ENCODE measurements at places on chromosomes 16 and 17.

GRCh38 chr17:81148986-81149533 is 16.2 kb upstream of the PVALEF start:
- DNase-seq, result no peak

GRCh38 chr16:70304892-70305448 is 6.0 kb downstream of the DDX19B start:
- no peak for DNase-seq

- no peak for DNase-seq
These were observed 176.2 kb downstream of the SNX29 start for GRCh38 chr16:12152740-12153139.

DNA sequence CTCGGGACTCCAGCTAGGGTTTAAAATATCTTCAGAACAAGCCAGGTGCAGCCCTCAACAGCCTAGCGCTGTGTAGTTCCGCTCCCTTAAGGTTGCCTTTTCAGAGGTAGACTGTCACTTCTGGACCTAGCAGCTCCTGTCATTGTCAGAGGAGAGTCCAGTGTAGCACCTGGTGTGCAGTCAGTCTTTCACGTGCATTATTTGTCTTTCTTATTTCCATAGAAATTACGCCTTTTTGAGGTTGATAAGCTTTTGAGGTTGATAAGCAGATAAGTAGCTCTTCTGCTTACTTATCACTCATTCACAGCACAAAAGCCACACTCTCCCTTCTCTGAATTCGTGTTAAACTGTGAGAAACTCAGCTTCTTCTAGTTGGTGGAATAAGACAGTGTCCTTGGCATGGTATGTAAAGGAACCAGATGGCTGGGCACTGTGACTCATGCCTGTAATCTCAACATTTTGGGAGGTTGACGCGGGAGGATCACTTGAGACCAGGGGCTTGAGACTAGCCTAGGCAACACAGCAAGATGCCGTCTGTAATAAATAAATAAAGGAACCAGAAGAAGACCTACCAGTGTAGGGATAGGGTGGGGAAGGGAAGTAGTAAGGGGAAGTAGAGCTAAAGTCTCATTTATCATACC is 10.2 kb downstream of the EEF2K start:
- no peak for DNase-seq

DNA sequence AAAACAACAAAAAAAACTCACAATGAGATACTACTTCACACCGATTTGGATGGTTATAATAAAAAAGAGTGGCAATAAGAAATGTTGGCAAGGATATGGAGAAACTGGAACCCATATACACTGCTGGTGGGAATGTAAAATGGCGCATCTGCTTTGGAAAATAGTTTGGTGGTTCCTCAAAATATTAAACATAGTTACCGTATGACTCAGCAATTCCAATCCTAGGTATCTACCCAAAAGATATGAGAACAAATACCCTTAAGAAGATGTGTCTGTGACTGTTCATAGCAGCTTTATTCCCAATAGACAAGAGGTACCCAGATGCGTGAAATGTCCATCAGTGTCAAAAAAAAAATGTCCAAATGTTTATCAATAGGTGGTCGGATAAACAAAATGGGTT is 7.2 kb downstream of the CPPED1 start:
- DNase-seq, result no peak

- peak; percentile 56 for DNase-seq
These were observed 2.8 kb downstream of the KDM6B start for GRCh38 chr17:7836596-7837407.

GRCh38 chr17:78127239-78127887 is 1.2 kb downstream of the TMC6 start:
- peak; percentile 32 for DNase-seq

DNA sequence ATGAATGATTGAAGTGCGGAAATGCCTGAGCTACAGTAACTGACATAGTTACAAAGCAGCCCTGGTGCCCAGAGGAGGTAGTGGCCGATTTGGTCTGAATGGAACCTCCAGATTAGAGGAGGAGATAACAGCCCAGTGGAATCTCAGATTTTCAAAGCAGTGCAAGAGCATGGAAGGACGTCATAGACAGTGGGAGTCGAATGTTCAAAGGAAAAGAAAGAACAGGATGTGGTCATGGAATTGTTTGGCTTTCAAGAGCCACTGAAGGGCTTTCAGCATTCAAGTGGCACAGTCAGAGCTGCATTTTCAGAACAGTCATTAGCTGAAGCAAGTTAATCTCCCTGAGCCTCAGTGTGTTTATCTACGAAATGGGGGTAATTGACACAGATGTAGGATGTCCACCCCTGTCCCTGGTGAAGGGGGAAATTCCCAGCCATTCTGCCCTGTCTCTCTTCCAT is 104.6 kb upstream of the CACNG3 start:
- DNase-seq, result no peak

- DNase-seq, result no peak
These were observed 308.2 kb downstream of the XYLT1 start for GRCh38 chr16:17162560-17162959.

- DNase-seq, result no peak
These were observed 24.5 kb downstream of the GPR142 start for GRCh38 chr17:74391771-74392170.

- no peak for DNase-seq
These were observed 6.8 kb downstream of the PCTP start for GRCh38 chr17:55757659-55758058.

GRCh38 chr17:38541281-38541680 is 64.5 kb downstream of the SRCIN1 start:
- DNase-seq, result no peak

GRCh38 chr17:40024901-40025300 is 9.7 kb downstream of the CSF3 start:
- no peak for DNase-seq

DNA sequence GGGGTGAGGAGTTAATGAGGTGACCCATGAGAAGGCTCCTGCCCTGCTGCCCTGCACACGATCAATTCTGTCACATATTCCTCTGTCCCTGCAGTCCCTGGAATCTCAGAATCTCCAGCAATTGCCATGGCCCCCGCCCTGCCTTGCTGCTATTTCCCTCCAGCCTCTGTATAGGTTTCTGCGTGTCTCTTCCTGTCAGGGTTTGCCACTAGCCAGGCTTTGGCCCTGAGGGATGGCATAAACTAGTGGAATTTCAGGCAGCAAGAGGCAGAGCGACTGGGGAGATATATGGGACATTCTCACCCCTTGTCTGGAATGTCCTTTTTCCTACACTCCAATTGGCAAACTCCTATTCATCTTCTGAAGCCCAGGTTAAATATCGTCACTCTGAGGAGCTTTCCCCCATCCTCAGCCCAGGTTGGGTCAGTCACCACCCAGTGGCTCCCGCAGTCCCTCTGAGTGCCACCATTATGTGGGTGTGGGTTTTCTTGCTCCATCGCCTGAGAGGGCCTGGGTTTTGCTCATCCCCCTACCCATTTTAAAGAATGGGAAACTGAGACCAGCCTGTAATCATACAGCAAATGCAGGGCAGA is 15.5 kb upstream of the NATD1 start:
- no peak for DNase-seq

DNA sequence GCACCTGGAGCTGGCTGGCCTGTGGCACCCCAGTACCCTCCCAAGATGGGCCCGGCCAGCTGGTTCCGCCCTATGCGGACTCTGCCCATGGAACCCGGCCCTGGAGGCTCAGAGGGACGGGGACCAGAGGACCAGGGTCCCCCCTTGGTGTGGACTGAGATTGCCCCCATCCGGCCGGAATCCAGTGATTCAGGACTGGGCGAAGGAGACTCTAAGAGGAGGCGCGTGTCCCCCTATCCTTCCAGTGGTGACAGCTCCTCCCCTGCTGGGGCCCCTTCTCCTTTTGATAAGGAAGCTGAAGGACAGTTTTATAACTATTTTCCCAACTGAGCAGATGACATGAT is 12.0 kb downstream of the TBX21 start:
- no peak for DNase-seq

DNA sequence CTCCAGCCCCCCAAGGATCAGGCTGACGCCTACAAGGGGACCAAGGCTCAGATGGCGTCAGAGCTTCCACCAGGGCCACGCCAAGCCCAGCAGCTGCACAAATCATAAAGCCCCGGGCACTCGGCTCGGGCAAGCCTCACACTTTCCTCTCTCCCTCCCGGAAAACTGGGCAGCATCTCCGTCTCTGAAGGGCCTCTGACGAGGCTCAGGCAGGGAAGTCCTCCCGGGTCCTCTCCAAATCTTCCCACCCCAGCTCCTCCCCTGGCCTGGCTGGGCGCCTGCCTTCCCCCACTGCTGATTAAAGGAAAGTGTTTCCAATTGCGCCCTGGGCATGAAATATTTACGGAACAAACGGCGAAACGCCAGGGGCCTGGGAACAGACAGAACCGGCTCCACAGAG is 38.5 kb downstream of the PIEZO1 start:
- no peak for DNase-seq

DNA sequence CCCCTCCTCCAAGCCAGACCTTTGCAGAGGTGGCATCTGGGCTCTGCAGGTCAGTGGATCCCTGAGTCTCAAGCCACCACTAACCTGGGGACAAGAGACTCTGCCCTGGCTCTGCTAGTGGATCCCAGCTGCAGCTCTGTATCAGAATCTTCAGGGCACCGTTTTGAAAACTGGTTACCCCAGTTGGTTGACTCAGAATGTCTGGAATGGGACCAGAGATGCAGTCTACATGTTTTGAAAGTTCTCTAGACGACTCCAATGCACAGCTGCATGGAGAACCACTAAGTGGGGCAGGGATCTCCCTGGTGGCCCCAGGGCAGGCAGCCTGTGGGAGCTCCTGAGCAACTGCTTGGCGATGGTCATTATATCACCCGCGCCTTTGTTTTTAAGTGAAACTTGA is 34.1 kb upstream of the ADORA2B start:
- no peak for DNase-seq

- DNase-seq, result no peak
These were observed 74.0 kb downstream of the SEC14L1 start for GRCh38 chr17:77214743-77215142.

GRCh38 chr16:4247460-4247784 is 5.5 kb upstream of the SRL start:
- DNase-seq, result no peak

DNA sequence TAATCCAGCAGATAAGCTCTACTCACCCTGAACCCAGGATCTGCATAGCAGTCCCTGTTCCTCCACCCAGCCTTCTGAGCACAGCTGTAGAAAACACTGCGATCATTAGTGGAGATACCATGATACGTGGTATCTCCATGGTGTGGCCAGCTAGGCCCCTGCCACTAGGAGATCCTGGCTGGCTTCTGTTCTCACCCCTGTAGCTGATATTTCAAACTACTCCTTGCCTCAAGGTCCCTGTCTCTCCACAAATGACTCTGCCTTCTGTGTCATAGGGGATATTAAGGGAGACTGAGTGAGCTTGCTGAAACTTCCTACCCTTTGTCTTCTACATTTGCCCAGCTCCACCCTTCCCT is 44.3 kb downstream of the ERN1 start:
- no peak for DNase-seq

DNA sequence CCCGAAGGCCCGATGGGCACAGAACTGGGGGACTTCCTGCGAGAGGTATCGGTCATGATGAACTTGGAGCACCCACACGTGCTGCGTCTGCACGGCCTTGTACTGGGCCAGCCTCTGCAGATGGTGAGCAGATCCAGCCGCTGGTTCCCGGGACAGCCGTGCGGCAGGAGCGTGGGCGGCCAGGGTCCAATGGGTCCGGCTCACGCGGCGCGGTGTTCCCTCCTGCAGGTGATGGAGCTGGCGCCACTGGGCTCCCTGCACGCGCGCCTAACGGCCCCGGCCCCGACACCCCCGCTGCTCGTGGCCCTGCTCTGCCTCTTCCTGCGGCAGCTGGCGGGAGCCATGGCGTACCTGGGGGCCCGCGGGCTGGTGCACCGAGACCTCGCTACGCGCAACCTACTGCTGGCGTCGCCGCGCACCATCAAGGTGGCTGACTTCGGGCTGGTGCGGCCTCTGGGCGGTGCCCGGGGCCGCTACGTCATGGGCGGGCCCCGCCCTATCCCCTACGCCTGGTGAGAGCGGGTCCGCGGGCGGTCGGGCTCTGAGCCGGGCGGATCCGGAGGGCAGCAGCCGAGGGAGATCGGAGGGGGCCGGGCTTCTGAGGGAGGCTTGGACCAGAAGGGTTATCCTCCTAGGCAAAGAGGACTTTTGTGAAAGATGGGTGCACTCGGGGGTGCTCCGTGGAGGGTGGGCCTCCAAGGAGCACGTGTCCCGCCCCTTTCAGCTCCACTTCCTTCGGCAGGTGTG is 3.0 kb downstream of the TNK1 start:
- DNase-seq, result peak; percentile 70

- no peak for DNase-seq
These were observed 44.7 kb downstream of the CYTH1 start for GRCh38 chr17:78737332-78737731.

GRCh38 chr17:77417575-77417974 is 276.8 kb downstream of the SEC14L1 start:
- no peak for DNase-seq

- no peak for DNase-seq
These were observed 2.1 kb downstream of the PRKCA start for GRCh38 chr17:66304304-66305174.

- DNase-seq, result no peak
These were observed 174.0 kb downstream of the KATNIP start for GRCh38 chr16:27723711-27724481.

GRCh38 chr17:32266051-32266388 is 388 bp downstream of the RHBDL3 start:
- no peak for DNase-seq

GRCh38 chr17:1202291-1202690 is 22.5 kb upstream of the ABR start:
- no peak for DNase-seq

DNA sequence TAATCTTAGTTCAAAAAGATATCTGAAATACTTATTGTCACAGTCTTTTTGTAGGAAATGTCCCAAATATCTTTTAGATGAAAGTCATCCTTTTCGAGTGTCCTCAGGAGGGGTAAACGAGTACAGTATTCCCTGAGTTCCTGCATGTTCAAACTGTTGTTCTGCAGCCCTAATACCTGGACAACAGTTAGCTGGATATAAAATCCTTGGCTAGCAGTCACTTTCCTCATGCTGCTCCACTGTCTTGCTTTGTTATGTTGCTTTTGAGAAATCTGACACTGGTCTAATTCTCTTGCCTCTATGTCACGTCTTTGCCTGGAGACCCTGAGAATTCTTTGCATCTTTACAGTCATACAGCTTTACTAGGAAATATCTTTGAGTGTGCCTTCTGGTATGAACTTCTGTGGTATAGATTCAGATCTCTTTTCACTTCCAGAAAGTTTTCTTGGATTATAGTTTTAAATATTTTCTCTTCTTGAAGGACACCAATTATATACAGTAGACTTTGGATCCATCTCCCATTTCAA is 9.5 kb downstream of the MBTD1 start:
- DNase-seq, result no peak

GRCh38 chr17:63918305-63918704 is 334 bp downstream of the GH1 start:
- no peak for DNase-seq

GRCh38 chr16:89155184-89155679 is 16.3 kb upstream of the CDH15 start:
- DNase-seq, result no peak

DNA sequence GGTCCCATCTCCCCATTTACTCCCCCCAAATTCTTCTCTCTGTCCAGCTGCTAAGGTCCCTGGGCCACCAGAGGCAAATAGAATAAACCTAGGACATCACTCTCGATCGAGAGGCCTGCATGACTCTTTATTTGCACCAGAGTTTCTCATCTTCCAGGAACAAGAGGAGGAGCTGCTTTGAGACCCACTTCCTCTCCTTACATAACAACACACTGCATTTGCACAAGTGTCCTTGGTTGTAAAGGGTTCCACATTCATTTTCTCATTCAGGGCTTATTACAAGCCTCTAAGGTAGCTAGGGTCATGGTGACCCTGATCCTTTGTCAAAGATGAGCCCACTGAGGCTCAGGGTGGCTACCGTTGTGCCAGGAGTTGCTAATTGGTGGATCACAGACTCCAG is 38.1 kb upstream of the RHOT1 start:
- DNase-seq, result no peak

GRCh38 chr17:41680426-41681040 is 8.2 kb upstream of the EIF1 start:
- no peak for DNase-seq
